ENCODE measurements at places on chromosomes 4 and X. TPM values are rescaled to one million over a fixed set of nuclear protein-coding genes. Genes with fewer than 3 reads are reported as not detected.
A peak's percentile ranks its signal among the peaks of the same experiment; 100 is the strongest.

DDIT4L gene
- 18.3 TPM for polyA plus RNA-seq

ERAS gene
- not detected for polyA plus RNA-seq

OCIAD2 gene
- 24.6 TPM for polyA plus RNA-seq

SLITRK4 gene
- polyA plus RNA-seq: 3.0 TPM

PDLIM3 gene
- 410 TPM for polyA plus RNA-seq

CPLX1 gene
- 0.28 TPM for polyA plus RNA-seq

IL15 gene
- polyA plus RNA-seq: 7.0 TPM

SPANXD gene
- polyA plus RNA-seq: not detected

GLOD5 gene
- polyA plus RNA-seq: not detected

PCDH18 gene
- polyA plus RNA-seq: 46.1 TPM

KCND1 gene
- polyA plus RNA-seq: 1.4 TPM

ZFP92 gene
- polyA plus RNA-seq: 0.63 TPM

PGK1 gene
- 225 TPM for polyA plus RNA-seq

PNCK gene
- 3.5 TPM for polyA plus RNA-seq

WDR44 gene
- 60.4 TPM for polyA plus RNA-seq

IL21 gene
- not detected for polyA plus RNA-seq

GRCh38 chrX:114599305-114599704 lies 15.4 kb downstream of the HTR2C start:
- no peak for DNase-seq

GRCh38 chr4:184596044-184596616 lies 53.1 kb downstream of the CASP3 start:
- DNase-seq: no peak

- peak; percentile 6 for DNase-seq
Measured at GRCh38 chr4:89640620-89641366, 196.2 kb downstream of the SNCA start.

DNA sequence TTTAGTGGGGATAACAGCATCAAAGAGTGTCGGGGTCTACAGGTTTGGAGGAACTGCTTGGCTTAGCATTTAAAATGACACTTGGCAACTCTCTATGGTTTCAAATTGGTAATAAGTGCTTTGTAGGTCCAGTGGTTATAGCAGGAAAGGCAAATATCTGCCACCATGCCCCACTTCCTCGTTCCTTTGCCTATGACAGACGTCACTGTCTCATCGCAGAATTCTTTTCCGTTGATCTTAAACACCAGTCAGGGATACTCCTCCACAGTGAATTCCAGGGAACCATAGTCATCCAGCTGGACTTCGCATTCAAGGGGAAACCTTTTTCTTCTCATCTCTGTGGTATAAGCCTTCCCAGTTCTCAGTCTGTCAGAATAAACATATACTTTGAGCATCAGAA lies 319.1 kb downstream of the GPAT3 start:
- DNase-seq: no peak

- no peak for DNase-seq
Measured at GRCh38 chrX:113868177-113868576, 715.7 kb upstream of the HTR2C start.

DNA sequence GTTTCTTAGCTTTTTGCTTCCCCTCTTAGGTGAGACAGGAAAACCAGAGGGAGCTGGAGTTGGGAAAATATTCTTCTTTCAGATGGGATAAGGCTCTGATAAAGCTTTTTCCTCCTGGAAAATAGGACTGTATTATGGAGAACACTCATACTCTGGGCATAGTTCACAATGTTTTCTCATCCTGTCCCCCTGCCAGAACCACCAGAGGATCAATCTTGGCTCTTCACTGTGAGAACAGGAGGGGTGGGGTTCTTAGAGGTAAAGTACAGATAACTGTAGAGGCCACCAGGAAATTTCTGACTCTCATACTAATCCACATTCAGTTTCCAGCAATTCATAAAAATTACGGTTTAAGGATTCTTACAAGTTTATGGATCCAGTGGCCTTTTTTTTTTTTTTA lies 661.8 kb upstream of the MAGEB2 start:
- no peak for DNase-seq

- no peak for DNase-seq
Measured at GRCh38 chr4:1403177-1403583, 3.1 kb downstream of the NKX1-1 start.

DNA sequence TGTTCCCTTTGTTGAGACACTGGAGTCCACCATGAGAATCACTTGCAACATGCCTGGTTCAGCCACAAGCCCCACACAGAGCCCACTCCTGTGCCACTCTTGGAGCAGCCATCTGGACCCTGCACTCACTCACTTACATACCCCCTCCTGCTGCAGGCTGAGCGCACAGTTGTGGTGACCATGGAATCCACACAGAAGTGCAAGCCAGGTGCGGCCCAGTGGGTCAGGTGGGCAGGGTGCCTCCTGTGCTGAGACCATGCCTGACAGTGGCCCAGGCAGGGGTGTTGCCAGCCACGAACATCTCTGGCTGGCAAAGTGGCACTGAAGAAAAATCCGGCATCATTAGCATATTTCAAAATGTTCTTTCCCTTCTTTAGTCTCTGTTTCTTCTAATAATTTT lies 17.4 kb upstream of the CXorf51A start:
- no peak for DNase-seq

GRCh38 chr4:139641218-139641617 lies 24.4 kb upstream of the MGST2 start:
- no peak for DNase-seq

DNA sequence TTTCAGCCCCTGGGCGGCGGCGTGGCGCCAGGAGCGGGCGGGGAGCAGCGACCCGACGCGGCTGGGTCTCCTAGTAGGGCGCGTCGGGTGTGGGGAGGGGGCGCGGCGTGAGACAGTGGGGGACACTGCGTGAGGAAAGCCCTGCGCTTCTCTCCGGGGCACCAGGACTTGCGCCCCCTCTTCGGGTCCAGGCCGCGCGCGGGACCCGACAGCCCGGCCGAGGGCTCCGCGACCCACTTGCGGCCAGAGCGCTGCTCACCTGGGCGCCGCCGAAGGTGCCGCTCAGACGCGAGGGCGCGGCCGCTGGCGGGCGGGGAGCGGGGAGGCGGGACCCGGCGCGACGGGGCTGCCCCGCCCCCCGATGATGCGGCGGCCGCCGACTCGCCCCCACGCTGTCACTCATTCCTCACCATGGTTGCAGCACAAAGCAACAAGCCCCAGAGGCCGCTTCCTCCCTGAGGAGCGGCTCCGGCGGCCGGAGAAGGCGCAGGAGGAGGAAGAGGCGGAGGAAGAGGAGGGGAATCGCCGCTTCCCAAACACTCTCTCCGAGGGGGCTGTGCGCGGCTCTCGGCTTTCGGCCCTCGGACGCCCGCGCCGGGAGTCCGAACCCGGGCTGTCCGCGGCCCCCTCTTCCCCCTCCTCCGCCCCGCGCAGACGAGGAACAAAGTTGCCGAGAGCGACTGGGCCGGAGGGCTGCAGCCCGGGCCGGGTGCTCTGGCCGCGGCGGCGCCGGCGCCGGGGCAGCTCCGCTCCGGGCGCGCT lies at the start of gene RAPGEF2:
RAPGEF2 (plus strand) TSS at position 458 of the 762 bp plus-strand sequence. CDS start 1,084 bp downstream, outside the sequence.
- DNase-seq: peak; percentile 92

DNA sequence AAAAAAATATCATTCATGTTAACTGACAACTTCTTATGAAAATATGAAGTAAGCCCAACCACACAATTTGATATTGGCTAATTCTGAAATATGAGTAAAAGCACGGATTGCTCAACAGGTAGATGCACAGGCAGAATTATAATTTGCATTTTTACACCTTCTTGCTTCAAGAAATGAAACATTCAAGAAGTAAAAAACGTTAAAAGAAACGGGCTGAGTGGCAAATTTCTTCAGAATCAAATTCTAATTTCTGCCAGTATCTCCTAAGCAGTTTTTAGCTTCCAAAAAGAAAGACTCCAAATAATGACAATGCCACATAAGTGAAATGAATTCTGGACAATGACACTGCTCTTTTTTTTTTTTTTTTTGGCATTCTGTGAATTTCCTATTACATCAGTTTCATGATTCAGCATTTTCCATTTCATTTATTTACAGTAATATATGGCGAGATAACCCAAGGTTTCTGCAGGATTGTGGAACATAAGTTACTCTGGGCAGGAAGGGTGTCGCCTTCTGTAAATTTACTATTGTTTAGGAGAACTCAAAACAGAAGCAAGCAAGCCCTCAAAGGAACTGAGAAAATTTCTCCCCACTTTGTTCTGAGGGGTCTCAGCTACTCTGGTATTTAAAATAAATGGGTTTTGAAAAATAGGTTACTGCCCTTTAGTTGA lies 1.4 kb downstream of the SEL1L3 start:
- DNase-seq: peak; percentile 28

GRCh38 chr4:117311989-117312388 lies 226.6 kb upstream of the TRAM1L1 start:
- no peak for DNase-seq

- no peak for DNase-seq
Measured at GRCh38 chr4:125235971-125236370, 78.8 kb upstream of the FAT4 start.

DNA sequence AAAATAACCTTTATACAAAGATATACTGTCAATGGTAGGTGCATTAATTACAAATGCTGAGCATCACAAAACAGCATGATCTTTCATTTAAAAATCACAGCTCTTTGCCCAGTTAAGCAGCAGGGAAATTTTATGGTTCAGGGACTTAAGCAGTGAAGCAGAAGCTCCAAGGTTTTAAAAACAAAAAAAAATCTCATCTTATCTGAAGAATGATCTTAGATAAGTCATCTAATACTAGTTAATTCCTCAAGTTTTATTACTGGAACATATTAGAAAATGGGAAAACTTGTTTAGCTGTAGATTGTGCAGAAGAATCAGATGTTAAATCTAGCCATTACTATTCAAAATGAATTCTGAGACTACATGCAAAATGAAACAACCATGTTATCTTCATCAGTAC lies 289.9 kb downstream of the GASK1B start:
- DNase-seq: no peak

DNA sequence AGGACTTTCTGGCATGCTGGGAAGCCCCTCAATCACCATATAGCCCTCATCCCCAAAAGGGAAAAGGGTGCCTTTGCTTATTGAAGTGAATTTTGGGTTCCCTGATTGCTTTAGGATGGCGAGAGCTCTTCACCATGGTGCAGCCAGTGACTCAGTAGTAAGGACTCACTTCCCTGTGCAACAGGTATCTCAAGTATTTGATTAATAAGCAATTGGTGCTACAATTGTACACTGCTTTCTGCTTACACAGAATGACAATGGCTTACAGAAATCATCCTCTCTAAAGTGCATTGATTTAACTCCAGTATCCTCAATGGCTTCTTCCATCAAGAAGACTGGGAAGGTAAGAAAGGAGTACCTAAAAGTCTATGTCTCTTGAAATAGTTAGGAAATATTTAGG lies 143.7 kb upstream of the SMIM10 start:
- DNase-seq: no peak

DNA sequence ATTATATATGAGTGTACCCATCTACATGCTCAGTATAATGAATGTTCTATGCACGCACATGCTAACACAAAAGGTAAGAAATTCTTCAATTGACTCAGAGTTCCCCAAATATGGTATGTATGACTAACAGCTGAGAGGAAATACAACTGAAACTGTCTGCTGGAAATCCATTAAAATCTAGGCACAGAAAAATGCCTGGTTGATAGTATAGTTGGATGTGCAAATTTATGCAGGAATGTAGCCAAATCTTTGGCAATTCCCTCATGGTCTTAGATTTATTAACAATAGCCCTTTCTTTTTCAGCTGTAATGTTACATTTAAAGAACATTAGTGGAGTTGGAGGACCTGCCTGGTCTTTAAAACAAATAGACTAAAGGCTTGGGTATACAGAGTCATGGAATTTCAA lies 5.5 kb downstream of the CAMK2D start:
- no peak for DNase-seq

DNA sequence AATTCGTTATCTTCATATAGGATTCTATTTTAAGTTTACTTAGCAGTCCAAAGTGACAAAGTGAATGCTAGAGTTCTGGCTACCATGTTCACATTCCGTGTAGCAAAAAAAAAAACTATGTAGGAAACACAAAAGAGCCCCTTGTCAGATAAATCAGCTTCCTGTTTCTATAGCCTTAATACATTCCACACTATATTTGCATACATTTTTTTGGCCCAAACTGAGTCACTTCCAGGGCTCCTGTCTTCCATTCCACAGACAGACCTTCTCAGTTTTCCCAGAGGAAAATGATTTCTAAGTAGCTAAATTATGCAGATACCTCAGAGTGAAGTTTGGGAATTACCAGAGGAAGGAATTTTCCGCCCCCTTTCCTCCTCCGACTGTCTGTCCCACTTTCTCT lies 841.9 kb upstream of the HS3ST1 start:
- no peak for DNase-seq

DNA sequence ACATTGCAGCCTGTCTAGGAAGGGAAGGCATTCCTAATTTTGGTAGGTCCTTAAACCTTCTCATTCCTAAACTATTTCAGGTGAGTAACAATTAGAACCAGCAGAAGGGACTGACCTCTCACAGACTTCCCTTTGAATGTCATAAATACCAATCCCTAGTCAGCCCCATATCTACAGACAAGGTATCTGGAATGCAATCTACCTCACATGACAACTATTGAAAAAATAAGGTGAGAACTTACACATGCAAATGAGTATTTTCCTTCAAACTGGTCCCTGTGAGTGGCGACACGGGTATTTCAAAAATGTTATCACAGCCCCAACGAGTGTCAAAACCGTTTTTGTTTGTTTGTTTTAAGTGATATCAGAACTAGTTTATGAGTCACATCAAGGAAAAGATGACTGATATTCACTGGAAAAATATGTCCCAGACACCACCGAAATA lies 102.4 kb upstream of the VCX2 start:
- no peak for DNase-seq

DNA sequence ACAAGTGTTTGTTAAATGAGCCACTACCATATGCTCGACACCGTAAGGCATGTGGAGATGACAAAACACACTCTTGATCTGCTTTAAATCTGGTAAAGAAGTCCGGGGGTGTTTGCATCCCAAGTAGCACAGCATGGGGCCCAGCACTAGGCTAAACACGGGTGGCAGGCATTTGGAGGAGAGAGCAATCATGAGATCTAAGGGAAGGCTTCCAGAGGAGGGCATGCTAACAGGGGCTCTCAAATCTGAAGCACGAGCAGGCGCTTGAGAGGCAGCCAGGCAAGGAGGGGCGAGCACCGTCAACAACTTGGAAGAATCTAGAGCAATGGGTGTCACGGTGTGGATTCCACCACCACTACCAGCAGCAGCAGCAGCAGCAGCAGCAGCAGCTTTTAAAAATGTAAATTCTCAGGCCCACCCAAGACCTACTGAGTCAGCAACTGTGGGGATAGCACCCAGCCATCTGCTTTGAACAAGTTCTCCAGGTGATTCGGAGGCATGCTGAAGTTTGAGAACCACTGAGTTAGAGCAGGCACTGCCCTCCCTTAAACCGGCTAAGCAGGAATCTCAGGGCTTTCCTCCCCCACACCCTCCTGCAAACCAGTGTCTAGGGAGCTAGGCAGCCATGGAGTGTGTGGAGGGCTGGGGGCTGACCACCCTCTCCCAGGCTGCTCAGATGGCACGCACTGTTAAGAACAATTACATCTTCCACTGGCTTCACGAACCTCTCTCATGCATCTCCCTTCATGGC lies 70.2 kb upstream of the MAP3K15 start:
- DNase-seq: no peak

- peak; percentile 78 for DNase-seq
Measured at GRCh38 chrX:101658661-101659491, 774 bp downstream of the ARMCX2 start.

All from hindlimb muscle (tissue), 1 donor.